ENCODE measurements at places on chromosomes 3 and 15.

DNA sequence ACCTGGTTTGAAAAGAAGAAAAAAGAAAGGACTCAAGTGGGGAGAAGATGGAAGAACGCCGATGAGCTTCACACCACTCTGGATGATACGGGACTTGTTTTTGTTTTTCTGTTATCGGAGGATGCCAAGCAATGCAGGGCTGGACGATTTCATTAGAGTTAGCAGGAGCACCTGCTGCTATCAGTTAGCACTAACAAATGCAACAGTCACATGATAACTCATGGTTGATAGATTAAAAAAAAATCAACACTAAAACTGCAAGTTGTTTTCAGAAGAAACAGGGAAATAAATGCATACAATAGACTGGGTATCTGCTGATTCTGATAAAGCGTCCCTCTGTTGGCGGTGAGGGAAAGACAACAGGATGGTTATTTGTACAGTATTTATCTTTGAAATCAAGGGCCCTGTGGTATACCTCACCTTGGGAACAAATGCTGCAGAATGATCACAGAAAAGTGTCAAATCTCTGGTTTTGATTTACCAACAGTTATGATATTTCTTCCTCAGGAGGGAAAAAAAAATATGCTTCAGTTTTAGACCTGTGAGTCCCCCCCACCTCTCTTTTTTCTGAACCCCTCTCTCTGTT lies 575.1 kb downstream of the FOXP1 start:
- no peak for DNase-seq

GRCh38 chr3:72461787-72462186 lies 386.5 kb downstream of the SHQ1 start:
- no peak for DNase-seq

DNA sequence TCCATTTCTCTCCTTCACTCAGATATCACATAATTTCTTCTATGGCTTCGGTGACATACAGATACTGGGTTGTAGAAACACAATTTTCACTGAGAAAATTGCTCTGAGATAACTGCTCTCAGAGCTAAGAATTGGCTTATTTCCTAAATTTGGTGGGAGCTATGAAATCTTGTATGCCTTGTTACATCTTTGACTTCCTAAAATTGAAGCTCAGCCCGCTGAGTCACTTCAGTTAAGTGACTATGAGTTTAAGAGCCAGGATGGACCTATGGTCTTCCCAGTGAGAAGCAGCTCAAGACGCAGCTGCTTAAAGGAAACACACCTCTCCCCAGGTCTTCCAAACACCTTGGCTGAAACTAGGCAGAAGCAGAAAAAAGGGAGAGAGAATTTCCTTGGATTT lies 56.4 kb downstream of the EFHB start:
- DNase-seq, result no peak

DNA sequence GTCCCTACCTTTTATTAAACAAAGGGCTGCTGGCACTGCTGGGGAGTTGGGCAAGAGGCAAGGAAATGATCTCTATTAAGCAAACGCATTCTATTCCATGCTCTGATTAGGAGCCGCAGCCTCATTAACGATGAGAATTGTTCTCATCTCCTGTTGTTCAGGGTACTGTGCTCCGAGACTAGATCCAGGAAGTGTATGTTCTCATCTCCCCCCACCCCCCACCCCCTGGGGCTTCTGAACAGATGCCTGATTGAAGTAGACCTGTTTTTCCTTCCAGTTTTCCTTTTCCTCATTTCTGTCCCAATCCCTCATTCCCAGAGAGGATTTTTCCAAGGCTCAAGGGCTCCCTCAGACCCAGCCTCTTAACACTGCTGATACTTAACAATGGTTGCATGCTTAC lies 81.6 kb upstream of the FEZF2 start:
- no peak for DNase-seq

- no peak for DNase-seq
Measured at GRCh38 chr15:49085696-49086459, 39.6 kb upstream of the SECISBP2L start.

DNA sequence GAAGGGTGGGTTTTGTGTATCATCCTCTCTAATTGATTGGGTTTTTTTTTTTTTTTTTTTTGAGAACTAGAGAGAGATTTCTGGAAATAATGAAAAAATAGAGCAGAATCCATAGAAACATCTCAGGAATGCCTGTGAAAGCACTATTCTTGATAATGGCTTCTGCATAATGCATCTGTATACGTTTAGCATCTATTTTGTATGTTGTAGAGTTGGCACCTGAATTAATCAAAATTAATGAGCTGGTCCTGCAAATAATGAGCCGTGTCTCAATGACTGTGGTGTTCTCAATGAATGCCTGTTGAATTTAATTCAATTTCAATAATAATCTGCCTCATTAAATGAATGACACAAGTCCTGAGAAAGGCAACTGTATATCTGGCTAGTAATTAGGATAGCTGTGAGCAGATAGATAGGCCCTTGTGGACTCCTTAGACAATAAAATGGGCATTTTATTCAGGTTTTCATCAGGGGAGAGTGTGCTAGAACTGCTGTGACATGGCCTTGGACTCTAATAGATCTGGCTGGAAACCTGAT lies 70.5 kb upstream of the WDR72 start:
- no peak for DNase-seq

DNA sequence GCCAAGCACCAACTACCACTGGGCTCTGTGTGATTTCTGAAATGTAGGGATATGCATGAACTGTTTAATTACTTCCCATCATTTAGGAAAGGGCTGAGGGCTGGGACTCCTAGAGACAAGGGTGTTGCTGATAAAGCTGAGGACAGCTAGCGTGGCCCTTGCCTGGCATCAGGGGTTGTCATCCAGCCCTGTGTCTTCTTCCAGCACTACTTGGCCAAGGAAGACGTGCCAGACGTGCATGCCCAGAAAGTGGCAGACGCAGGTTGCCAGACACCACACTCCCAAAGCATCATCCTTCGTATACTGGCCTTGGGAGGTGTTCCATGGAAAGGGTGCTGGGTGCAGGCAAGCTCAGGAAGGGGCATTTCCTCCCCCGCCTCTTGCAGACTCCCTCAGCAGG lies 64.8 kb downstream of the LRIG1 start:
- DNase-seq, result no peak

- DNase-seq, result no peak
Measured at GRCh38 chr15:85782064-85782463, 12.7 kb downstream of the KLHL25 start.

- no peak for DNase-seq
Measured at GRCh38 chr15:51738553-51738952, 1.1 kb upstream of the LYSMD2 start.

- no peak for DNase-seq
Measured at GRCh38 chr3:10006048-10006761, 19.6 kb upstream of the EMC3 start.

- DNase-seq, result no peak
Measured at GRCh38 chr15:83115410-83115809, 8.0 kb downstream of the TM6SF1 start.

DNA sequence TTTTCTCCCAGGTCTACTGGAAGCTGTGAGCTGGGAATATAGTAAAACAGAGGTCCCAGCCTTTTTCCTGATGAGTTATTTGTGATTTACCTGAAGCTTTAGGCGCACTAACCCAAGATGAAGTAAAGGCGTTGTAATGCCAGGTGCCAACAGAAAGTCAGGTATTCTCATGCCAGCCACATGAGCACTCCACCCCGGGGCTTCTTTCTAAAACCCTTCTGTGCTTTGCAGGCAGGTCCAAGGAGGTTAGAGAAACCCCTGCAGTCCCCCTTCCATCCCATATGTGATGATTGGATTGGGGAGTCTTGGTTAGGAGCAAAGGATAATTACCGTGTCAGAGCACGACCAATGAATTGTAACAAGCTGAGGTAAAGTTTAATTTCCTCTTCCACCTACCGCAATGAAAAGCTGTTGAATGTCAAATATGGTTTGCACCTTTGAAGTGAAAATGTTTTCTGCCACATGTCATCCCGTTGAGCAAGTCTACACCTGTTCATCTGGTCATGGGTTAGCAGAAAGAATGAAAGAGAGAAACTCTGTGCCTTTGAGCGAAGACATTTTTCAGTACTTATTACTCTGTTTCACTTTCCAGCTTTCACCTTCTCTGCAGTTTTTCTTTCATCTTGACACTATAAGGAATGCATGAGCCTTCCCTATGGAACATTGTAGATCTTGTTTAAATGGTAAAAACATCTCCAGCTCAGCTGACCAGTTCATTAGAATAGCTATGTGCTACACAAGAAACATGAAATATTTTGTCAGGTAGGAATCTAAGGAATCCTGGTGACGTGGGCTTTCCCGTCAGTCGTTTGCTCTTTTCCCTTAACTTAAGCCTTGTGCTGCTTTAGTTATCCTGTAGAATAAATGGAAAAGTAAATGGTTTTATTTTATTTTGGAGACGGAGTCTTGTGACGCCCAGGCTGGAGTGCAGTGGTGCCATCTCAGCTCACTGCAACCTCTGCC lies 204.6 kb upstream of the IL12A start:
- DNase-seq, result no peak

DNA sequence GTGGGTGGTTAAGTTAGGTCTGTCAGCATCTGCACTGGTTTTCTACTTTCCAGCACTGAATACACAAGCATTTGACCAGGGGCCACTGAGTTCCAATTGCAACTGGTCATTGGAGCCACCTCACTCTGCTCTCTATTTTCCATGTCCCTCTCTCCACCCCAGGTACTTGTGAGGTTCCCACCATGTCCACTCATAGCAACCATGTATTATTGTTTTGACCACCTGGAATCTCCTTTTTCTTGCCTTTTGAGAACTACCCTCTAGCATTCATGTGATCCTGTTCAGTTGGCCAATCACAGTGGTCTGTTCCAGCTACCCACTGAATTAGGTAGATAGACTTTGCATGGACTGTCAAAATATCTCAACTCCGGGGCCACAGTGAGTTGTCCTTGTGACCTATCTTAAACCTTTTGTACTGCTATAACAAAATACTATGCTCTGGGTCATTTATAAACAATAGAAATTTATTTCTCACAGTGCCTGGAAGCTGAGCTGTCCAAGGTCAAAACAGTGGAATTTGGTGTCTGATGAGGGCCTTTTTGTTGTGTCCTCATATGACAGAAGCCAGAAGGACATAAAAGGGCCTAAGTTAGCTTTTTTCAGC lies 20.2 kb upstream of the TM4SF18 start:
- no peak for DNase-seq

DNA sequence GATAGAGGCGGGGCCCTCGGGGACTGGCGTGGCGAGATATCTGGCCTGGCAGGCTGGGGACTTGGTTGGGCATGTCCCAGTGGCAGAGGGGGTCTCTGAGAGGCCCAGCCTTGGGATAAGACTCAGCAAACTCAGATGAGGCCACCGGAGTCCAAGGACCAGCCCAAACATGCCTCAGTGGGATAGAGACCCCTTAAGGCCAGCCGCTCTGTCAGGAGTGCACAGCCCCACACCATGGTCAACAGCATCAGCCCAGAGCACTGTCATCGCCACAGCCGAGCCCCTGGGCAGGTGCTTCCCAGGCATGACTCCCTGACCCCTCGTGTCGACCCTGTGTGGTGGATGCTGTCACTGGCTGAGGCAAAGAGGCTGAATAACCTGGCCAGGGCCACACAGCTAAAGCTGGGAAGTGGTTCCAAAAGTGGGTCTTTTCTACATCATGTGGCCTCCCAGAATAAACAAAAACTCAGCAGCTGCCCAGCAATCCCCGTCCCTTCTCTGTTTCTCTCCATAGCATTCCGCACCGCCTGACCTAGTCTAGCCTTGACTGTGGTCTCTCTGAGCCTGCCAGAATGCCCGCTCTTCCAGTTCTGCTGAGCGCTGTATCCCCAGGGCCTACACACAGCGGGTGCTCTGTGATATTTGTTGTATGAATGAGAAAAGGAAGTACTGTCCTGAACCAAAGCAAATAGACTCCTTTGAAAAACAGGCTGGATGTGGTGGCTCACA lies 15.1 kb downstream of the CTSH start:
- no peak for DNase-seq

GRCh38 chr3:189049458-189050236 lies 122.1 kb upstream of the TPRG1 start:
- DNase-seq, result no peak

- no peak for DNase-seq
Measured at GRCh38 chr3:55197021-55197420, 269.2 kb upstream of the LRTM1 start.

- no peak for DNase-seq
Measured at GRCh38 chr3:123711356-123711755, 126.5 kb upstream of the HACD2 start.

DNA sequence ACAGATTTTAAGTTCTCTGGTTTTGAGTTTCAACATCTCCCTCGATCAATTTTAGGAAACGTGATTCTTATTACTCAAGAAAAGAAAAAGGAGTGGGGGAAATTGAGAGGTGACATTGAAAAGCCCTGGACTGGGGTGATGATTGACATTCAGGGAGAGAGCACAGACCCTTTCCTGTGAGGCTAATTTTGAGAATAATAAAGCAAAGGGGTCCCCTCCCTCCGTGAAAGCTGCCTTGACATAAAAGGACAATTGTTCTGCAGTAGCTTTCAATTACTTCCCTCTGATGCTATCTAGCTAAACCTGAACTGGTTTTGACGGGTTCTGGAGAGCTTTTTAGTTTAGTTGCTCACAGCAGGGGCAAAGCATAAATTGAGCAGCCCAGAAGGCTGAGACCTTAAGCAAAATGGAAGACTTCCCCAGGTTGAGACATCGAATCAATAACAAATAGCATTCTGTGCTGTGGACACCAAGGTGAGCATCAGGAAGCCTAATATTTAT lies 14.4 kb upstream of the CMTM8 start:
- no peak for DNase-seq

DNA sequence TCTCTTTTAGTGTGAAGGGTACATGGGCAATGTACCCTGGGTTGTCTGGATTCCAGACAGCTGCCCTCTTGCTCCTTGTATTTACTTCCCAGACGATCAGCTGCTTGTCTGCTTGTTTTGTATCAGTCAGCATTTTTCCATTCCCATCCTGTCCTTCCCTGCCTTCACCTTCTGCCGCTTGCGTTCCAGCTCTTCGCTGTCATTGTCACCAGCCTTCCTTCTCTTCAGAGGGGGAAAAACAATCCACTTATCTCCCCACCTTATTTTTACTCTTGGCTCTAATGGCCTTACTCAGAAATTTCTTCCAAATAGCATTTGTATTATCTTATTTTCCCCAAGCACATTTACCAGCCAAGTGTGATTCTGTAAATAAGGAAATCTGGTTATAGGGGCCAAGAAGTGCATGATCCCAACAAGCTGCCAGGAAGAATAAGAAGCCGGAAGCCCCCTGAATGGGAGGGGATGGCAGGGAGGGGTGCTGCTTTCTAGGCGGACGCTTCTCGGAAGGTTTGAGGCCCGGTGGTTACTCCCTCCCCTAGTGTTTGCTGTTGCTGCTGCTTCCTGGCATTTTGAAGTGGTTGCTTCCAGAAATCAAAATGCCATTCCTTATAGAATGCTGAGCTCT lies 497.6 kb downstream of the NTRK3 start:
- DNase-seq, result no peak

- DNase-seq, result no peak
Measured at GRCh38 chr3:49173116-49173791, 1.9 kb downstream of the KLHDC8B start.

DNA sequence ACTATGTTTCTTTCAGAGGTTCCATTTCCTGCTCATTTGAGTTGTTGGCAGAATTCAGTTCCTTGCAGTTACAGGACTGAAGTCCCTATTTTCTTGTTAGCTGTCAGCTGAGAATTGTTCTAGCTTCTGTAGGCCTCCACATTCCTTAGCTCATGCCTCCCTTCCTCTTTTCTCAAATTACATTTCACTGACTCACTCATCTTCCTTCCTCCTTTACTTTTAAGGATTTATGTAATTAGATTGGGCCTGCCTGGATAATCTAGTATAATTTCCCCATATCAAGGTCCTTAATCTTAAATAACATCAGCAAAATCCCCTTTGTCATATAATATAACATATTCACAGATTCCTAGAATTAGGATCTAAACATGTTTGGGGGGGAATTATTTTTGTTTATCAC lies 40.6 kb upstream of the RBMS3 start:
- no peak for DNase-seq

Measured in Caki2 (cell line).